ENCODE measurements at places on chromosomes 6 and 20.

- no peak for DNase-seq
These were observed 35.6 kb upstream of the TRAM2 start for GRCh38 chr6:52612336-52613054.

- no peak for DNase-seq
These were observed 26.4 kb downstream of the ZFAND3 start for GRCh38 chr6:37845930-37846329.

GRCh38 chr20:50928469-50928868 is 2.8 kb downstream of the ADNP start:
- no peak for DNase-seq

- no peak for DNase-seq
These were observed 42.5 kb upstream of the ASCC3 start for GRCh38 chr6:100923481-100924165.

DNA sequence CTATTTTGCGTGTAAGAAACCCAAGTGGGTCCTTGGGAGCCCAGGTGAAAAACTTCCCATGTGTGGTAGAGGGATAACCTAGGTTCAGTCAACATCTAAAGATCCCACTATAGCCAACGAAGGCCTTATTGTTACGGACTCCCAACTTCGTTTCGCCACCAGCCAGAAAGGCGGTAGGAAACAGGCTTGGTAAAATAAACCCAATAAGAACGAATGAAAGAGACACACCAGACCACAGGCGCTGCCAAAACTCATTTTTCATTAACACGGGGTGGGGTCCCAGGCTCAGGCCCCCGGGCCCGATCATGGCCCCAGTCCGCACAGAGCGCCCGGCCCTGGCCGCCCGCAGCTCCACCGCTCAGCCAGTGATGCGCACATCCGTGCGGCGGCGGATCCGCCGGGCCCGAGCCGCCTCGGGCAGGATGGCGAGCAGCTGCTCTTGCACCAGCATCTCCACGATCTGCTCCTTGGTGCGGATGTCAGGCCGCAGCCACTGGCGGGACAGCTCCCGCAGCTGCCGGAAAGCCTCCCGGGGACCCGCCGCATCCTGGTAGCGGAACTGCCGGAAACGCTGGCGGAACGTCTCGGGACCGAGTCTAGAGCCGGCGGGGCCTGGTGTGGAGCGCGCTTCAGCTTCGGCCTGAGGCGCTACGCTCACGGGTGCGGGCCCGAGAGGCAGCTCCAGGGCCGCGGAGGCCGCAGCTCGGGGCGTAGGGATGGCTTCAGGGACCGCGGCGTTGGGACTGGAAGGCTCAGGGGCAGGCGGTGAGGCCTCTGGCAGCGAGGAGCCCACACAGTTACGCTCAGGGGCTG is 709 bp downstream of the SCAND1 start:
- no peak for DNase-seq
